Stimulated activated CD4-positive, alpha-beta T cell treated with anti-CD3 and anti-CD28 coated beads, TNF-alpha, amount 100 ng/mL, for 24 hours (primary cell): ENCODE measurements at places on chromosomes 3 and 15.

DNA sequence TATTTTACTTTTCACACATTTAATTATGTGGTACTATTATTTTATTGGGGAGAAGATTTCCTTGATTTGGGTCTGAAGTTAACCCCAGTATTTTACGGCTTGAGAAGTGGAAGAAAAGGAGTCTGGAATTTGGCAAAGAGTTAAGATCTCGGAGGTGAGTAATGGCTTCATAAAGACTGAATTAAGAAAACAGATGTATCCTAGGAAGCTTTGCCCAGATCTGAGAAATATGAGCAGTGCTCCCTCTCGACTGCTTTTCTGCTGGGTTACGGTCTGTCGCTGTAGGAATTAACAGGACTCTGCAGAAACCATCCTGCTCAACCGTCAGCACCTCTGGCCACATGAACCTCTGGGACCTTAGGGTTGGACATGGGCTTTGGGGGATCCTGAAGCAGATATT lies 163.6 kb upstream of the NDN start:
- no peak for DNase-seq

GRCh38 chr3:56557831-56558170 lies 826 bp downstream of the CCDC66 start:
- no peak for DNase-seq

DNA sequence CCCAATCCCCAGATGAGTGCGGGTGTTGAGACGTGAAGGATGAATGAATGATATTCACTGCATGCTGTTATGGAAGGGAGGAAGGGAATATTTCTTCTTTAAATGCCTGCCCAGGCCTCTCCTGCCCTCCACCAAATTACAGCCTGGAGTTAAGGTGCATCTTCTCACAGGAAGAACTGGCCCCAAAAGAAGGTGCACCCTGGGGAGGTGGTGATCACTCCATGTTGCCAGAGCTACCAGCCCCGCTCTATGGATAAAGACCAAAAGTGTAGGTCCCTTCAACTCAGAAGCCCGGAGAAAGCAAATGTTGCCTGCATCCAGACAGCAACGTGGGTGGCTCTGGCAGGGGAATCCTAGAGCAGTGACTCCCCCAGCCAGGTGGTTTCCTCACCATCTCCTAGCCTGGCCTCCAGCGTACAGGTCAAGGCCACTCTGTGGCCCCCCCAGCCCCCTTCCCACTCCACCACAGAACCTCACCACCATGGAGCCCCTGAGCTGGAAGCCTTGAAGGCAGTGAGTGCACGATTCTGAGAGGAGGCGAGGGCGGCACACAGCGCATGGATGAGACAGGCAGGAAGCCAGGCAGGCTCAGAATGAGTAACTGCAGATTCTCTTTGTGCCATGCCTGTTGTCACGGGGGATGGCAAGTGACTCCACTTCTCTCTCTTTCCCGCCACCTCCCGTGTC lies 3.5 kb upstream of the VIPR1 start:
- DNase-seq, result no peak

DNA sequence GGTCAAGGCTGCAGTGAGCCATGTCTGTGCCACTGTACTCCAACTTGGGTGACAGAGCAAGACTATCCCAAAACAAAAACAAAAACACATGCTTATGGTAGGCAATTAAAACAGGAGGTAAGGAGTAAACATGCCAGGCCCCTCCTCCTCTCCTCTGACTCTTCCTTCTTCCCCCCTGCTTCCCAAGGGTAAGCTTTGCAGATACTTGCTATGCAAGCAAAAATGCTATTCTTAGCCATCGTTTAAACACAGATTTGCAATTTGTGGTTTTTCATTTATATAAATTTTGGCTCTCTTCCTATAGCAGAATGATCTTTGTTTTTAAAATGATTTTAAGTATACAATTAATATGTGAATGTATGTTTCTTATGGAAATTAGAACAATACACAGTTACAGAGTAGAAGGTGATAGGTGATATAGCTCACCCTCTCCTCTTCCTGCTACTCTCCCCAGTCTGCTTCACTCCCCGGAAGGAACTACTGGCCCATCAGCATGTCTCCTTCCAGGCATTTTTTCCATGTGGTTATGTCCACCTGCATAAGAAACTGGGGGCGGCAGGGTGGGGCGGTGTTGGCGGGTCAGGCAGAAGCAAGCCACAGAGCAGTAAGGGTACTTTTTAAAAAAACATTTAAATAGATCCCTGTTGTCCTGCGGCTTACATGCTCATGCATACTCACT lies 42.1 kb downstream of the IGF1R start:
- no peak for DNase-seq

DNA sequence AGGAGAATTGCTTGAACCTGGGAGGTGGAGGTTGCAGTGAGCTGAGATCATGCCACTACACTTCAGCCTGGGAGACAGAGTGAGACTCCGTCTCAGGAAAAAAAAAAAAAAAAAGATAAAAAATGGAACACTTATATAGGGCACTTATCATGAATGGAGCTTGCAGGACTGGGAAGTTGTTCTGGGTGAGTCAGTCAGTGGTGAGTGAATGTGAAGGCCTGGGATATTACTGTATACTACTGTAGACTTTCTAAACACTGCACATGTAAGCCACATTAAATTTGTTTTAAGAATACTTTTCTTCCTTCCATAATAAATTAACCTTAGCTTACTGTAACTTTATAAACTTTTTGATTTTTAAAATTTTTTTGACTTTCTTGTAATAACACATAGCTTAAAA lies 59.8 kb downstream of the SFMBT1 start:
- DNase-seq, result no peak

- no peak for DNase-seq
Measured at GRCh38 chr3:174862101-174862500, 3.0 kb downstream of the NAALADL2 start.

DNA sequence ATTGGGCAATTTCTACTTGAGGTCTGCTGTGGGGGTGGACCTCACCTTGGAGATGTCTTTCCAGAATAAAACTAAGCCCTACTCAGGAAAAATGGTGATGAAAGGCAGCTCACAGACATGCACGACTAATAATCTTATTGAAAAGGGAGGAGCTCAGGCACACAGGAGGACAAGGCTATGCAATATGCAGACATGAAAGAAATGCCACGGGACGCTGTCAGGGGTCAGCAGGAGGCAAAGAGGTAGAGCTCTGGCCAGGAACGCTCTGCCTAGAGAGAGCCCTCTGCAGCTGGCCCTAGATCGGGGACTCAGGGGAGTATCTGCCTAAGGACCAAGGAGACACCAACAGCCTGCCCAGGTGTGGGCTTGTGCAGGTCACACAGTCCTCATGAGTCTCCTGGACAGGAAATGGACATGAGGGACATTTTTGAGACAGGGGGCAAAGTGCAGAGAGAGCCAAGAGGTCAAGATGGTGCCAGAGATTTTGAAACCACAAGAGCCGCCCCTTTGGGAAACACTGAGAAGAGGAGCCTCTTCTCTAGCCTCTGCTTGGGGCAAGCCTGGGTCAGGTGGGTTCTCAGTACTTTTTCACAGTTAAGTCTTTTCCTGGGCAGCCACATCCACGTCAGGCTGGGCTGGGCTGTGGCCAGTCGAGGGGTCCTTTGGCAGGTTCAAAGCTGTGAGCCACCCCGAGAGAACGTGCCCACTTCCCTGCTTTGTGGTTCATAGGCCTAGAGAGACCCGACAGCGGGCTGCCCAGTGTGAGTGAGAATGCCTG lies 23.2 kb downstream of the EAF1 start:
- no peak for DNase-seq

GRCh38 chr3:141051443-141052200 lies 475 bp downstream of the SPSB4 start:
- DNase-seq, result no peak

DNA sequence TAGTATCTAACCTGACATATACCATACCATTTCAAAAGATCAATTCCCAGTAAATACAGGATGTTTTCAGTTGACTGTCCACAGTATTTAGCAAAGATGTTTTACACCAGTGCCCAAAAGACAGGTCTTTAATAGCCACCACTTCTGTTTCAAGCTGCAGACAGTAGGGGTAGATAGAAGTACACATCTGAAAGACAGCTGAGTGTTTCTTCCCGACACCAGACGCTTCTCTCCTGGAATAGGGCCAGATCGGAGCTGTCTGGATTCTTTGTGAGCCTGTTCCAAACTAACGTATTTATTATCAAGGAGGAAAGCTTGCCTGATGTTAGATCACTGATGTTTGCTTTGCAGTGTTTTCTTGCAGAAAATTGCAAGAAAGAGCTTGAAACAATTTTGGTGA lies 136.1 kb upstream of the RBMS3 start:
- no peak for DNase-seq

- DNase-seq, result no peak
Measured at GRCh38 chr3:172181932-172182586, 142.7 kb downstream of the FNDC3B start.

- no peak for DNase-seq
Measured at GRCh38 chr3:144942093-144942837, 970.6 kb downstream of the DIPK2A start.

GRCh38 chr3:141789281-141789680 lies 26.1 kb downstream of the GRK7 start:
- DNase-seq, result no peak

DNA sequence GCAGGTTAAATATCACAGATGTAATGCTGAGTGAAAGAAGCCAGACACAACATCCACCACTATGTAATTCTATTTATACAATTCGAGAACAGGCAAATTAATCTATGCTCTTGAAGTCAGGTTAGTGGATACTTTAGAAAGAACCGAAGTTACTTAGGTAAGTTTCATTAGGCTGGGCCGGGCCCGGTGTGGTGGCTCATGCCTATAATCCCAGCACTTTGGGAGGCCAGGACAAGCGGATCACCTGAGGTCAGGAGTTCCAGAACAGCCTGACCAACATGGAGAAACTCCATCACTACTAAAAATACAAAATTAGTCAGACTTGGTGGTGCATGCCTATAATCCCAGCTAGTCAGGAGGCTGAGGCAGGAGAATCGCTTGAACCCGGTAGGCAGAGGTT lies 1105.7 kb downstream of the NSUN3 start:
- no peak for DNase-seq

DNA sequence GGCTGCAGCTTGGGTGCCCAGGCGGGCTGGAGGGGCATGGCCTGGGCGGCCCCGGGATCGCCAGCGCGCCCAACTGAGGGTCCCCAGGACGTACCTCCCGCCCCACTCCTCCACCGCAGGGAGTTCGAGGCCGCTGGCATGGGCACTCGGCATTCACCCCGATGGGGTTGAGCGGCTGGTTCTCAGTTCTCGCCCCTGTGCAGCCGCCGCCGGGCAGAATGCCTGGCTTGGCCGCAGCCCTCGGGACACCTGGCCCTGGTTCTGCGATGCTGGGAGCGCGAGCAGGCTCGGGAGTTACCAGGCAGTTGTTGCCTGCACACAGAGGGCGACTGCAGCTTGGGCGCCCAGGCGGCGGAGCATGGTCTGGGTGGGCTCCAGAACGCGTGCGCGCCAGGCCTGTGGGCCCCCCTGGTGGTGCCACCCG lies 121.4 kb downstream of the LMLN start:
- no peak for DNase-seq

GRCh38 chr3:23055733-23056376 lies 147.3 kb upstream of the UBE2E2 start:
- DNase-seq, result no peak

- no peak for DNase-seq
Measured at GRCh38 chr3:136544532-136544931, 207.6 kb downstream of the STAG1 start.

DNA sequence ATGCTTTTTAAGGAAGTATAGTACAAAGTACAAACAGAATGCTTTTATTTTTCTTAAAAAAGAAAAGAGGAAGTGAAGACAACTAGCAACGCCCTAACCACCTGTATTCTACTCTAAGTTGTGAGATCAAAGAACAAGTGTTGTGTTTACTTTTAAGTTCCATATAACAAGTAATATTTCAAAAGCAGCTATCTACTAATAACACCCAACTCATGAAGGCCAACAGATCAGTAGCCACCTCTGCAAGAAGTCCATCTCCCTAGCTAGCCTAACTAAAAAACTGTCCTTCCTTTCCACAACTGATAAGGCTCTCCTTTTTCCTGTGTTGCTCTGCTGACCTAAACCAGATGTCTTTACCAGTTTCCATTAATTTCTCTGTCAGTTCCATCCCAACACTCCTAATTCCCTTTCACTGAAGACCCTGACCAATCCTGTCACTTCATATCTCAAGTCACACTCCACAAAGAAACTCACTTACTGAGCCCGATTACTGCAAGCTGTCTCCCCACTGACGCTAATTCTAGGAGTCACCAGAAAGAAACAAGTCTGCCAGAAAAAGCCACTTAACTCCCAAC lies 26.9 kb downstream of the PHC3 start:
- no peak for DNase-seq
